ENCODE measurements at places on chromosomes 7 and 10. TPM values are rescaled to one million over a fixed set of nuclear protein-coding genes. Genes with fewer than 3 reads are reported as not detected.

DNA sequence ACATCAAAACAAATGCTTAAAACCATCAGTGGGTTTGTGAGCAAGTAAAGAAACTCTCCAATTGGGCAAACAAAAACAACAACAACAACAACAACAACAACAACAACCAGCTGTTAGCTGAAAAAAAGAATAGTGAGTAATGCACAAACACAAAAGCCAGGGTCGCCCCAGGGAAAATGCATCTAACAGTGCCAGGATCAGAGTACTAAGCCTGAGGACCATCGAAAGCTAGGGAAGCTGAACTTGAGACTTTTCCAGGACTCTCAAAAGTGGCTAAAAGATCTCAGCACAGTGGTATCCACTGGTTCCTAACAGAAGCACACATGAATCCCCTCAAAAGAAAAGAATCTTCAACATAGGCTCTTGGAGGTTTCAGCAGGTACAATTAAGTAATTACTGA, 83.3 kb downstream of the CPXM2 start:
- peak; percentile 30 for DNase-seq

- DNase-seq, result no peak
These were observed 45.3 kb upstream of the EBLN1 start for GRCh38 chr10:22263106-22263505.

ADAM22 gene
- total RNA-seq, result 18.4 TPM

OGDH gene
- 132 TPM for total RNA-seq
